HT-29 (cell line): ENCODE measurements at places on chromosomes 5 and 9.

GRCh38 chr9:35882263-35882848 is 12.2 kb upstream of the OR13J1 start:
- peak; percentile 85 for DNase-seq

DNA sequence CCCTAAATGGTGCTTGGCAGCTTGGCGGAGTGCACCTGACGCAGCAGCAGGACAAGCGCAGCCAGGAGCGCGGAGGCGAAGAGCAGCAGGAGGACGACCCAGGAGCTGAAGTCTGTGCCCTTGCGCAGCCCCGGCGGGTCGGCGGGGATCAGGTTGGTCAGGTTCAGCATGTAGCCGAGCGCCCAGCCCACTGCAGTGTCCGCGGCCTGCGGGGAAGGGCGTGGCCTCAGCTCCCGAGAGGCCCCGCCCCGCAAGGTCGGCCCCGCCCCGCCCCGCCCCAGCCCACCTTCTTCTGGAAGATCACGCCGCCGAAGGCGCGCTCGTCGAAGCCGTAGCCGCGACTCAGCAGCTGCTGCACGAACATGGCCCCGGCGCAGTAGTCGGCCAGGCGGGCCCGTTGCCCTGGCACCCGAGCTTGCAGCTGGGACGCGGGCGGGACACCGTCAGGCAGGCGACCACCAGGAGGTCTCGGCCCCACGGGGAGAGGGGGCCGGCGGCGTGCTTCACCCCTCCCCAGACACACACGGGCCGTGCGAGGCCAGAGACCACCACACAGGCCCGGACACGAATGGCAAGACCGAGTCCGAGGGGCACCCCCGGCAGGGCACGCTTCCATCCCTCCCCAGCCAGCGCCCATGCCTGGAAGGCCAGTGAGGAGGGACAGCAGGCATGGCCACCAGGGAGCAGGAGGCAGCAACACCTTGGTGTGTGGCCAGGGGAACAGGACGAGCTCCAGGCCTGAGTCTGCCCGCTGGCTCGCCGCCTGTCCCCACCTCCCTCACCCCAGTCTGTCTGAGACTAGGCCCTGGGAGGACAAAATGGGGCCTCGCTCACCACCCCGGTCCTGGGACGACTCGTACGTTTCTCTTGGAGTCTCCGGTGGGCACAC is 2.9 kb upstream of the NPDC1 start:
- DNase-seq = no peak

DNA sequence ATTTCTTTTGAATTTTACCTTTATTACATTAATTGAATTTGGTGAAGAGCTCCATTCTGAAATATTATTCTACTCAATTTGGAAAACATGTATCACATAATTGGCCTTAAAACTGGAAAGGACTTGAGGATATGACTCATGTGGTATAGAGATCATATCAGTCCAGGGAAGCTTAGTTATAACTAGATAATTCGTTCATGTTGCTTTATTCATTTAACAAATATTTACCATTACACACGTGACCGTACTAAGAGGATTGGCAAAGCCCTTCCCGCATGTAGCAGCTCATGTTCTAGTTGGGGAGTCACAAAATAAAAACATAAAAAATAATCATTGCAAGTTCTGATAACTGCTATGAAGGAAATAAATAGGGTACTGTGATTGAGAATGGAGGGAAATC is 1816.5 kb downstream of the MAT2B start:
- DNase-seq = no peak

GRCh38 chr9:129236441-129237145 is 58.5 kb upstream of the IER5L start:
- no peak for DNase-seq

- no peak for DNase-seq
These were observed 658.1 kb upstream of the CHD1 start for GRCh38 chr5:99586878-99587277.

GRCh38 chr5:174790906-174791305 is 66.5 kb downstream of the MSX2 start:
- no peak for DNase-seq

DNA sequence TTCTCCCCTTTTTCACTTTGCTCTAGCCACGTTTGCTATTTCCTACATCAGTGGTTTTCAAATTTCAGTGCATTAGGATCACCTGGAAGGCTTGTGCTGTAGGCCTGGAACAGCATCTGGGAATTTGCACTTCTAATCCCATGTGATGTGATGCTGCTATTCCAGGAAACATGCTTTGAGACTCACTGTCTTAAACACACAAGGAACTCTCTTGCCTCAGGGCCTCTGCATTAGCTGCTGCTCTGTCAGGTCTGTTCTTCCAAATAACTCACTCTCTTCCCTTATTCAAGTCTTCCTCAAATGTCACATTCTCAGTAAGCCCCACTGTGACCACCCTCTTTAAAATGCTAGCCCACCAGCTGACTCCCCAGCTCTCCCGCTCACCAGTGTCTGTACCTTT is 204.0 kb downstream of the DNAH5 start:
- DNase-seq = no peak

DNA sequence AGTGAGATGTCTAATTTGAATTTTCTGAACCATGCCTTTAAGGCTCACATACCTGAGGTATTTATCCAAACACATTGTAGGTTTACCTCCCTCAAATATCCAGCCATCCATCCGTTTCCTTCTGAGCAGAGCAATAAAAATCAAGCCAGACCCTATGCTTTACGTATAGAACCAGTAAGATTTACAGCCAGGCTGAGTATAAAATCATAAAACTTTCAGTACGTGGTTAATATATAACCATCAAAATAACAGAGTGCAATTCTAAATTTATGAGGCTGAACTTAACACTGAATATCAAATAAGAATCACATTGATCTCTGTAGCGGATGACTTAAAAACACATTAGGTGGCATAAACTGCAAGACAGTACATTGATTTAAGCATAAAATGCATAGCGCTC is 877.9 kb upstream of the WWC1 start:
- DNase-seq = no peak

GRCh38 chr5:127957701-127958239 is 125.8 kb upstream of the SLC12A2 start:
- DNase-seq = no peak

GRCh38 chr5:83370957-83371356 is 100.6 kb upstream of the VCAN start:
- DNase-seq = no peak

- DNase-seq = no peak
These were observed 136.5 kb downstream of the EFNA5 start for GRCh38 chr5:107533910-107534876.

- DNase-seq = no peak
These were observed 153.6 kb upstream of the ELL2 start for GRCh38 chr5:96115147-96115807.

GRCh38 chr9:79263628-79264027 is 308.1 kb upstream of the TLE4 start:
- no peak for DNase-seq

- DNase-seq = peak; percentile 94
These were observed 7.9 kb downstream of the AK1 start for GRCh38 chr9:127869310-127870152.

DNA sequence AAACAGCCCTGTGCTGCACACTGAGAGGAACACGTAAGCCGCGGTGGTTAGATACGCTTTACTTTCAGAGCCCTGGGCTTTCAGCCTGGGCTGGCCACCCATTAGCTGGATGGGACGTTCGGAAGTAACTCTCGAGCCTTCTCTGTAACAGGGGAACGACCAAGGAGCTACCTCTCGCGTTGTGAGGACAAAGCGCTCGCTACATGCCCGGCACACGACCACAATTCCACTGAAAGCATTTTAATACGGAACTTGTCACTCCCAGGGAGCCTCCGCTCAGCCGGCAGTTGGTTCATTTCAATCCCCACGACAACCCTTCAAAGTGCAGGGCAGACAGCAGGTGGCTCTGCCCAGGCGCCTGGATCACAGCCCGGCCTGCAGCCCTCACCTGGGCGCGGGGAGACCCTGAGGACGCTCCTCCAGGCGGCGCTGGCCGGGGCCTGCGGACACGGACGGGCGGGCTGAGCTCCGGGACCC is 368 bp downstream of the SURF1 start:
- peak; percentile 52 for DNase-seq

GRCh38 chr9:120138955-120139354 is 441.0 kb downstream of the CDK5RAP2 start:
- no peak for DNase-seq
